ENCODE measurements at places on chromosomes 6 and 20.

- DNase-seq, result no peak
Measured at GRCh38 chr6:138795809-138796603, at the start of gene ECT2L. ECT2L (plus strand) TSS chr6:138796087; CDS start chr6:138813275, 17,188 bp downstream.

- no peak for DNase-seq
Measured at GRCh38 chr20:17943343-17943742, 25.3 kb downstream of the SNX5 start.

GRCh38 chr6:46090115-46091079 lies 39.4 kb upstream of the ENPP4 start:
- DNase-seq, result peak; percentile 36

DNA sequence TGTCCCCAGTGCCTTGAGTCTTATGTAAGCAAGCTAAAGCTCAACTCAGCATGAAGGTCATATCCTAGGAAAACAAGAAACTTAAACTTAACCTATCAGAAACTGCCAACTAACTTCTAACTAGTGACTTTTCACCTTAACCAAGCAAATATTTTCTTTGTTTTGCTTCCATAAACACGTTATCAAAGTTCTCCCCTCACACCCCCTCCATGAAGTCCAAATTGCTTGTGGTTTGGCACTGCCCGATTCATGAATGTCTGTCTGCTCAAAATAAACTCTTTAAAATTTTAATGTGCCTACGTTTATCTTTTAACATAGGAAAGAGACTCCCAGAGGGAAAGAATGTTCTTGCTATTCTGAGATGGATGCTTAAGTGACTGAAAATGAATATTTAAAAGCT lies 34.9 kb downstream of the GSTA2 start:
- DNase-seq, result no peak

- no peak for DNase-seq
Measured at GRCh38 chr20:44137266-44137801, 49.7 kb downstream of the JPH2 start.

- DNase-seq, result no peak
Measured at GRCh38 chr6:39634646-39635341, 90.4 kb downstream of the KIF6 start.

DNA sequence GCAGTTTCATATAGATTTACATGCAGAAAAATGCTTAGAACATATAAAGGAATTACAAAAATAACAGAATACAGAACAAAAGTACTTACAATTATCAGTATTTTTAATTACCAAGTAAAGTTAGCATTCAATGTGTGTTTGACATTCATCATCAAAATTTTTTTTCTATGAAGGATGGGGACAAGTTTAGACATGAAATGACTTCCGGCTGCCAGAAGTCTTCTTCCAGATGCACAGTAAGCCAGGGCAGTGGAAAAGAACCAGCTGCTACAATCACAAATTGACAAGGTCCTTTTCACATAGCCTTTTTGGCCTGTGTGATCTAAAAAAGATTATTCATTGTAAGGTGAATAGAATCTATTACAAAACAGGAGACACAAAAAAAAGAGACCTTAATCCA lies 73.8 kb downstream of the HUS1B start:
- no peak for DNase-seq

- DNase-seq, result no peak
Measured at GRCh38 chr20:24694727-24695528, 225.5 kb downstream of the SYNDIG1 start.
